ENCODE measurements at places on chromosomes 1 and 21. TPM values are rescaled to one million over a fixed set of nuclear protein-coding genes. Genes with fewer than 3 reads are reported as not detected.

The PRDM16 gene
- 5.6 TPM for total RNA-seq

The RBBP4 gene
- total RNA-seq = 216 TPM

The GBP6 gene
- total RNA-seq = 0.21 TPM

The LMX1A gene
- total RNA-seq = not detected

The ADCY10 gene
- not detected for total RNA-seq

The MYOM3 gene
- total RNA-seq = 7.9 TPM

The PCBP3 gene
- total RNA-seq = 1.3 TPM

The TFAP2E gene
- 0.67 TPM for total RNA-seq

The CELA3A gene
- not detected for total RNA-seq

The C1orf185 gene
- total RNA-seq = not detected

The CYP4A22 gene
- not detected for total RNA-seq

The HYI gene
- total RNA-seq = 133 TPM

The SPATA21 gene
- total RNA-seq = not detected

The WDR64 gene
- total RNA-seq = not detected

The INAVA gene
- 292 TPM for total RNA-seq

The GRHL3 gene
- total RNA-seq = 12.5 TPM

The DCST1 gene
- not detected for total RNA-seq

The ELAPOR1 gene
- total RNA-seq = not detected

The KRTAP10-8 gene
- not detected for total RNA-seq

The LRRC38 gene
- total RNA-seq = 1.6 TPM

The LRRC39 gene
- 0.08 TPM for total RNA-seq

The CA6 gene
- total RNA-seq = not detected

The DRAXIN gene
- 4.5 TPM for total RNA-seq

The MAP1LC3C gene
- total RNA-seq = 0.27 TPM

The DPH2 gene
- total RNA-seq = 45.8 TPM

The KRTAP10-2 gene
- total RNA-seq = not detected

The UTS2 gene
- total RNA-seq = not detected

The AK5 gene
- total RNA-seq = 8.6 TPM

The SSBP3 gene
- total RNA-seq = 20.9 TPM

The B3GALT5 gene
- 4.3 TPM for total RNA-seq

The FCRL5 gene
- not detected for total RNA-seq

The TRAF3IP3 gene
- not detected for total RNA-seq

The TMED5 gene
- 58.5 TPM for total RNA-seq

The LGR6 gene
- 0.68 TPM for total RNA-seq

The TFF2 gene
- not detected for total RNA-seq

The TFF1 gene
- not detected for total RNA-seq

The KPRP gene
- total RNA-seq = not detected

The TRPM2 gene
- total RNA-seq = 2.9 TPM

The RSPH1 gene
- 0.29 TPM for total RNA-seq

The SERINC2 gene
- total RNA-seq = 131 TPM

The RNU1-3 gene
- under 0.01 TPM for total RNA-seq

The EVA1B gene
- total RNA-seq = 139 TPM

The MACO1 gene
- 22.7 TPM for total RNA-seq
